B cell (primary cell): ENCODE measurements at places on chromosomes 12 and 14. TPM values are rescaled to one million over a fixed set of nuclear protein-coding genes. Genes with fewer than 3 reads are reported as not detected.

- no peak for DNase-seq
These were observed 233.5 kb upstream of the TMEM132C start for GRCh38 chr12:128033473-128033872.

C14orf39 gene
- not detected in 2 replicates for polyA plus RNA-seq

GRCh38 chr12:108237272-108237671 is 101.8 kb downstream of the CMKLR1 start:
- DNase-seq, result no peak

DNA sequence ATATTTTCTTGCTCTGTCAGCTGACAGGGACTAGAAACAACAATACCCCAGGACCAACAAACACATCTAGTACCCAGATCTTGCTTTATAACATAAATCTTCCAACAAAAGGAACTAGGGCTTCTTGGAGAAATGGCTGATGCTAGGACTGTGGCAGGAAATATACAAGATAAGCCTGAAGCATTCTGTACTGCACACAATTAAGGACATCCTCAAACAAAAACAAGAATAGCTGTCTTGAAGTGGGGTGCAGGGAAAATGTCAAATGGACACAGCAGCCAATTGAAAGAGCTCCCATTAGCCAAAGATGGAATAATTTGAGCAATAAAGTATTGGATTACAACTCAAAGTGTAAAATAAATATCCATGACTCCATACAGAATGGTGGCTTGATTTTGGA is 50.0 kb downstream of the LGMN start:
- DNase-seq, result no peak

DNA sequence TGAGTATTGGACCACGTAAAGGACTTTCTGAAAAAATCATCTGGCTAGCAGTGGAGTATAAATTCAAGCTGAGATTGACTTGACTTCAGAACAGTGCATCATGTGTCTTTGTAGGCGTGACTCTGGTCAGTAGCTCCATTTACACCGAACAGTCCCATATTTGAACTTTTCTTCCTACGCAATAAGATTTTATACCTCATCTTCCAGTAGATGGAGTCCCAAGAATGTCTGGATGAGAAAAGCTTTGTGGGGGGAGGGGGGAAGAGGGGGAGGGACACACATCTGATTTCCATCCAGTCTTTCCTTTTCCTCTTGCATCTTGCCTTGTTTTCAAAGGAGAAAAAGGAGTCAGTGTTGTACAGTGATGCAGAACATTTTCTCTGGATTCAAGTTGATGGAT is 241.0 kb downstream of the EMP1 start:
- no peak for DNase-seq

DCN gene
- polyA plus RNA-seq, result not detected in 2 replicates

DIO2 gene
- polyA plus RNA-seq, result not detected in 2 replicates

DNA sequence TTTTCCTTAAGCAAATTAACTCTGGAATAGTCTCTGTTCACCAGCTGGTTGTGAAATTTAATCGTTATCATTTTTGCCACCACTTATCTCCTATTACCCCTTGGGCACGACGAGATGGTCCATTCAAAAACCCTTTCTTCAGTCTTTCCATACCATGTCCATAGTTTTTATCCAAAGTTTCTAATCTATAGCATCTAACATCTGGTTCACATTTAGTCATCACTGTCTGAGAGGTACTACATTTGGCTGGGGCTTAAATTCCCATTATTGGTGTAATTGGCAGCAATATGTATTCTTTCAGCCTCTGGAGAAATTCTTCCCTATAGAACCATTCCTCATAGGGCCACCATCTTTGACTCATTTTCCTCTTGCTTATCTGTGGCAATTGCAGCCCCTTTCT is 163.5 kb downstream of the CCER1 start:
- DNase-seq, result no peak

PLEKHH1 gene
- polyA plus RNA-seq, result 0.25 and 0.37 TPM in 2 replicates

KCNH3 gene
- polyA plus RNA-seq, result 0.49 and 1.2 TPM in 2 replicates

- no peak for DNase-seq
These were observed 219.3 kb upstream of the HMGA2 start for GRCh38 chr12:65605019-65605418.

ART4 gene
- polyA plus RNA-seq, result not detected in 2 replicates
